CD8-positive, alpha-beta memory T cell (primary cell): ENCODE measurements at places on chromosomes 1 and 21. TPM values are rescaled to one million over a fixed set of nuclear protein-coding genes. Genes with fewer than 3 reads are reported as not detected.

The LCE2C gene
- not detected for total RNA-seq

- H3K36me3 ChIP-seq = no peaks in the 10 kb centered on the region
- H3K4me3 ChIP-seq = no peak overlapping the region
- H3K27ac ChIP-seq = no peak overlapping the region
- DNase-seq = no peak
Measured at GRCh38 chr1:67809887-67810286, 23.4 kb downstream of the GNG12 start.

DNA sequence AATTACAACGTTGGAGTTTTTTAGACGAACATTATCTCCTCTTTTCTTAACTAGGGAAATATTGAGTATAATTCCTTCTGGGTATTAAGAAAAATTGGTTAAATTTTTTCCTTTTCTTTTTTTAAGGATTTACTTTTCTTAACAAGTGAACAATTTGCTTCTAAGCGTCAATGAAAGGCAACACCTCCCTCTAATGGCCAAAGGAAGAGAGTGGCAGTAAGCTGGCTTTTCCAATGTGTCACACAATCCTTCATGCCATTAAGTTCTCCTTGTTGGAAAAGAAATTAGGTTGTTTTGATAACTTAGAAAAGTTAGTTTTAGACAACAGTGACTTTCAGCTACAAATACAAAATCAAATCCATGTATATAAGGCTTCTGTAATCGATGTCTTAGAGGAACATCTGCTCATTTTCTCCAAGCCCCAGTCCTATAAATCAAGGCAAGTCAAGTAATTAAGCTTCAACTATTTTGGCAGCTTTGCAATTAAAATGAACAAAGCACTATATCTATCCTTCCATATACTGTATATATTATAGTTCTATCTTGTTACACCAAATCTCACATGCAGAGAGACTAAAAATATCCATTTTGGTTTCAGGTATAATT, 62.8 kb downstream of the EDEM3 start:
- H3K4me1 ChIP-seq = no peaks in the 10 kb centered on the region
- no peak overlapping the region for H3K27ac ChIP-seq
- DNase-seq = no peak
- no peak overlapping the region for H3K4me3 ChIP-seq
- H3K27me3 ChIP-seq = no peaks in the 10 kb centered on the region

- H3K27ac ChIP-seq = no peak overlapping the region
- no peak overlapping the region for H3K4me3 ChIP-seq
- no peaks in the 10 kb centered on the region for H3K4me1 ChIP-seq
- H3K27me3 ChIP-seq = peaks cover 4% of the 10 kb centered on the region
- no peak for DNase-seq
Measured at GRCh38 chr1:15189692-15190370, 36.3 kb downstream of the TMEM51 start.

- no peak overlapping the region for H3K4me3 ChIP-seq
- no peaks in the 10 kb centered on the region for H3K36me3 ChIP-seq
- H3K27me3 ChIP-seq = no peaks in the 10 kb centered on the region
- DNase-seq = no peak
Measured at GRCh38 chr1:31432592-31433395, 19.8 kb downstream of the SERINC2 start.

DNA sequence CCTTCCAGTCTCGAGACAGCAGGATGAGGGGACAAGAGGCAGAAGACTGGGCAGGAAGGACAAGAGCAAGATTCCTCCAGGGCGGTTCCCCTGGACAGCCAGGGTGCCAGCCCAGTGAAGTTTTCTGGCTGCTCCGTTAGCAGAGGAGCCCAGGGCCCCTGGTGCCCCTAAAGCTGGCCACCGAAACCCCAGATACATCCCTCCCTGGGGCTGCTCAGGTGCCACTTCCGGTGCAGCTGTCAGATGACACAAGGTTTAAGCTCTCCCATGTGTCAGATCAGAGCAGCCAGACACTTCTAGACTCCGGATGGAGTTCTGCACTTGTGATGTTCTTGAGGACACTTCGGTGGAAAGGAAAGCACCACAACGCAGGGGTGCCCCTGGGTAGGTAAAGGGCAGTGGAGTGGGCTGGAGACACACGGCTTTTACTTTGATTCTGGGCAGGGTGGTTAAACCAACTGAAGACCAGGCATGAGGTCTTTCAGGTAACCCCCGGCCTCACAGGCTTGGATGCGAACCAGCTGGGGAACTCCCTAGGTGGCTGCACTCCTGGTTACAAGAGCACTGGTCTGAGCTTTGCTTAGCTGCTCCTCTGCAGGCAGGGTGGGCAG, 85.7 kb downstream of the ITPKB start:
- peaks cover 14% of the 10 kb centered on the region for H3K4me1 ChIP-seq
- no peaks in the 10 kb centered on the region for H3K27me3 ChIP-seq
- H3K27ac ChIP-seq = peak overlapping the region; percentile 74
- peak; percentile 74 for DNase-seq
- H3K4me3 ChIP-seq = peak overlapping the region; percentile 44

- H3K27me3 ChIP-seq = no peaks in the 10 kb centered on the region
- H3K27ac ChIP-seq = no peak overlapping the region
- DNase-seq = no peak
- no peak overlapping the region for H3K4me3 ChIP-seq
- no peaks in the 10 kb centered on the region for H3K36me3 ChIP-seq
- H3K4me1 ChIP-seq = peaks cover 12% of the 10 kb centered on the region
Measured at GRCh38 chr1:202376247-202376646, 27.7 kb downstream of the PPP1R12B start.

DNA sequence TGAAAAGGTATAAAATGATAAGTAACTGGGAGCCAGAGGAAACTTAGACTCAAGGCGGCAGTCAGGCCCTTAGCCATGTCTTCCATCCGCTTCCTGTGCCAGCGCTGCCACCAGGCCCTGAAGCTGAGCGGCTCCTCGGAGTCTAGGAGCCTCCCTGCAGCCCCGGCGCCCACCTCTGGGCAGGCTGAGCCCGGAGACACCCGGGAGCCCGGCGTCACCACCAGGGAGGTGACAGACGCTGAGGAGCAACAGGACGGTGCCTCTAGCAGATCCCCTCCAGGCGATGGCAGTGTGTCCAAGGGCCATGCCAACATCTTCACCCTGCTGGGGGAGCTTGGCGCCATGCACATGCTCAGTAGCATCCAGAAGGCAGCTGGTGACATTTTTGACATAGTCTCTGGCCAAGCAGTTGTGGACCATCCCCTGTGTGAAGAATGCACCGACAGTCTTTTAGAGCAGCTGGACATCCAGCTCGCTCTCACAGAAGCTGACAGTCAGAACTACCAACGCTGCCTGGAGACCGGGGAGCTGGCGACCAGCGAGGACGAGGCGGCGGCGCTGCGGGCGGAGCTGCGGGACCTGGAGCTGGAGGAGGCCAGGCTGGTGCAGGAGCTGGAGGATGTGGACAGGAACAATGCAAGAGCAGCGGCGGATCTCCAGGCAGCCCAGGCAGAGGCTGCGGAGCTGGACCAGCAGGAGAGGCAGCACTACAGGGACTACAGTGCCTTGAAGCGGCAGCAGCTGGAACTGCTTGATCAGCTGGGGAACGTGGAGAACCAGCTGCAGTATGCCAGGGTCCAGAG, at the start of gene BECN2:
Gene BECN2, plus strand, starts transcription at position 76 of the 803 bp plus-strand sequence. Its CDS starts 0 bp downstream, at position 76.
- H3K36me3 ChIP-seq = no peaks in the 10 kb centered on the region
- no peaks in the 10 kb centered on the region for H3K27me3 ChIP-seq
- no peak within 1 kb of the TSS for H3K4me3 ChIP-seq
- no peak within 1 kb of the TSS for H3K27ac ChIP-seq
- no peak for DNase-seq

The KRTAP21-2 gene
- not detected for total RNA-seq

DNA sequence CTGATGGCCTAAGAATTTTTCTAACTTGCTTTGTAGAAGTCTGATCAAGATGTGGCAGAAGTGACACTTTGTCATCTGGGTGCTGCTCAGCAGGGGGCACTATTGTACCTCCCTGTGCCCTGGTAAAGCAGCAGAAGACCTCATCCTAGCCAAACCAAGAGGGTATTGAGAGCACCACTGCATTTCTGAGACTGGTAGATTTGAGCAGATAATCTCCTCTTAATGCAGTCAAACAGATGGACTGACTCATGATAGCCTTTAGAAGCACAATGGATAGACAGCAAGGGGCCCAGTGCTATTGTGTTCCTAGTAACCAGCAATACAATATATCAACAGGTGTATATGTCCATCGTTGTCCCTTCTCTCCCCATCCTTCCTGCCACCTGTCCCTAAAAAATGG, 5.7 kb downstream of the TPM3 start:
- H3K27ac ChIP-seq = no peak overlapping the region
- DNase-seq = peak; percentile 56
- no peaks in the 10 kb centered on the region for H3K27me3 ChIP-seq
- no peaks in the 10 kb centered on the region for H3K36me3 ChIP-seq
- peaks cover 16% of the 10 kb centered on the region for H3K4me1 ChIP-seq

DNA sequence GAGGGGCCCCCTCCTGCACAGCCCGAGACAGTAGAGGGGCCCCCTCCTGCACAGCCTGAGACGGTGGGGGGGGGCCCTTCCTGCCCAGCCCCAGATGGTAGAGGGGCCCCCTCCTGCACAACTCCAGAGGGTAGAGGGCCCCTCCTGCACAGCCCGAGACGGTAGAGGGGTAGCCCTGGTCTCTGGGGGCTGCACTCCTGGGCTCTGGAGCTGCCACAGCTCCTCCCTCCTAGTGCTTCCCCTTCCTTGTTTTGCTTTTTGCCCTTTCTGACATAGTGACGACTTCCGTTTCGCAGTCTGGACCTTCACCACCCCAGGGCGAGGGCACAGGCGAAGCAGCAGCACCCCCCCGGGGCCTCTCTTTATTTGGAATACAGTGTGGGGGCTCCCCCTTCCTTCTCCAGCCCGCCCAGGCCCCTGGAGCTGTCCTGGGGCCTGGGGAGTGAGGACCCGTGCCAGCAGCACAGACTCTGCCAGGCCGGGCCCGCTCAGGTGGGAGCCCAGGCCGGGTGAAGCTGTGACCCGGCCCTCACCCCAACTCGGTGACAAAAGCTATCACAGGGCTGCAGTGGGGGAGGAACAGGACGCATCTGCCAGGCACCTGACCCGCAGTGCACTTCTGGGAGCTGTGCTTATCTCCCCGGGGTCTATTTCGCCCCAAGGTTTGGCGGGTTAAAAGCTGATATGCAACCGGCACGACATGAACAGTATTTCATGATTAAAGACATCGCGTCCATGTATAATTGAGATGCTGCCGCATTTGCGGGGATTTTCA, 1.1 kb upstream of the PRXL2B start:
- H3K4me1 ChIP-seq = peaks cover 38% of the 10 kb centered on the region
- no peaks in the 10 kb centered on the region for H3K27me3 ChIP-seq
- H3K36me3 ChIP-seq = no peaks in the 10 kb centered on the region
- peak overlapping the region; percentile 94 for H3K4me3 ChIP-seq
- peak overlapping the region; percentile 95 for H3K27ac ChIP-seq

DNA sequence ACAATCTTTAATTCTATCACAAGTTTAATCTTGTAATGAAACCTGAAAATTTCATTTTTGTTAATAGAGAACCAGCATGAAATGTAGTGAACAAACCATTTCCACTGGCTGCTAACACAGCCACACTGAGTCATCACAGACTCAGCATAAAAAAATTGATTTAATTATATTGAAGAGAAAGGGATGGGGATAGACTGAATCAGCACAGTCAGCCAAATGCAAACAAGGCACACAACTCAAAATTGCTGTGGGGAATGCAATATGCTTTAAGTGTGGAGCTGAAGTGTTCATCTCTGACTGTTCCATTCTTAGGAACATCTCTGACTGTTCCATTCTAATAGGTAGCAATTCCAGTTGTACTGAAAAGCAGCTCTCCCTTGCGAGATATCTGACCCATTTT, 299.8 kb downstream of the MRPL39 start:
- H3K27ac ChIP-seq = no peak overlapping the region
- no peaks in the 10 kb centered on the region for H3K4me1 ChIP-seq
- H3K27me3 ChIP-seq = no peaks in the 10 kb centered on the region
- DNase-seq = no peak

DNA sequence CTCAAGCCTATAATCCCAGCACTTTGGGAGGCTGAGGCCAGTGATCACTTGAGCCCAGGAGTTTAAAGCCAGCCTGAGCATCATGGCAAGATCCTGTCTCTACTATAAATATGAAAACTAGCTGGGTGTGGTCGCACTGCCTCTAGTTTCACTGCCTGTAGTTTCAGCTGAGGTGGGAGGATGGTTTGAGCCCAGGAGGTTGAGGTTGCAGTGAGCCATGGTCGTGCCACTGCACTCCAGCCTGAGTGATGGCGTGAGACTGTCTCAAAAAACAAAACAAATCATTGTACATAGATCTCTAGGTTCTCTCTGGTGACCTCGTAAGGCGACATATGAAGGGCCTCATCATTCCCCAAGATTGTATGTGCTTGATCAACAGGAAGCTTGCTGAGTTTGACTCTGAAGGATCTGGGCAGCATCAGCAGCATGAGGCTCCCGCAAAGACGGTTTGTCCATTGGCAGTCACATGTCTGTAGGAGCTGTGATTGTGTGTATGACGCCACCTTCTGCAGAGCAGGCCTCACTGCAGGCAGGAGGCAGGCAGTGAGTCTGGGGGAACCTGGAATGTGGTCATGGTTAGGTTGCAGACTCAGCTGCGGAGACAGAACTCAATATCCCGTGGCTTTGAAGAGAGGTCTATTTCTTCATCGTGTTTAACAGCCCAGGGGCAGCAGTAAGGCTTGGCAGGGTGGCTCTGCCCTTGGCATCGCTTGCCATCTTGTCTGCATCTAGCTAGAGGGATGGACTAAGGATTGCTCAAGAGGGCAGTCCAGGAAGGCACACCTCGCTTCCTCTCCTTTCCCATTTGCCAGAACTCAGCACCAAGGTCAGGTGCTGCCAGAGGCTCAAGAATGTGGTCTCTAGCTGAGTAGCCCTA, 14.0 kb downstream of the ATP5PO start:
- DNase-seq = no peak
- no peak overlapping the region for H3K27ac ChIP-seq
- no peaks in the 10 kb centered on the region for H3K4me1 ChIP-seq
- H3K36me3 ChIP-seq = peaks cover 29% of the 10 kb centered on the region
- H3K4me3 ChIP-seq = no peak overlapping the region

The XCL2 gene
- 350 TPM for total RNA-seq
